ENCODE measurements at places on chromosomes 11 and 22. TPM values are rescaled to one million over a fixed set of nuclear protein-coding genes. Genes with fewer than 3 reads are reported as not detected.

SNX32 gene
- total RNA-seq, result not detected

OR5P2 gene
- not detected for total RNA-seq

ARRB1 gene
- total RNA-seq, result 3.1 TPM

LDHAL6A gene
- total RNA-seq, result not detected

SYCE3 gene
- not detected for total RNA-seq

ESAM gene
- not detected for total RNA-seq

MYEOV gene
- 0.63 TPM for total RNA-seq

C11orf91 gene
- not detected for total RNA-seq

PRG3 gene
- not detected for total RNA-seq

AP2A2 gene
- total RNA-seq, result 38.3 TPM

HPX gene
- total RNA-seq, result 0.22 TPM

DNA sequence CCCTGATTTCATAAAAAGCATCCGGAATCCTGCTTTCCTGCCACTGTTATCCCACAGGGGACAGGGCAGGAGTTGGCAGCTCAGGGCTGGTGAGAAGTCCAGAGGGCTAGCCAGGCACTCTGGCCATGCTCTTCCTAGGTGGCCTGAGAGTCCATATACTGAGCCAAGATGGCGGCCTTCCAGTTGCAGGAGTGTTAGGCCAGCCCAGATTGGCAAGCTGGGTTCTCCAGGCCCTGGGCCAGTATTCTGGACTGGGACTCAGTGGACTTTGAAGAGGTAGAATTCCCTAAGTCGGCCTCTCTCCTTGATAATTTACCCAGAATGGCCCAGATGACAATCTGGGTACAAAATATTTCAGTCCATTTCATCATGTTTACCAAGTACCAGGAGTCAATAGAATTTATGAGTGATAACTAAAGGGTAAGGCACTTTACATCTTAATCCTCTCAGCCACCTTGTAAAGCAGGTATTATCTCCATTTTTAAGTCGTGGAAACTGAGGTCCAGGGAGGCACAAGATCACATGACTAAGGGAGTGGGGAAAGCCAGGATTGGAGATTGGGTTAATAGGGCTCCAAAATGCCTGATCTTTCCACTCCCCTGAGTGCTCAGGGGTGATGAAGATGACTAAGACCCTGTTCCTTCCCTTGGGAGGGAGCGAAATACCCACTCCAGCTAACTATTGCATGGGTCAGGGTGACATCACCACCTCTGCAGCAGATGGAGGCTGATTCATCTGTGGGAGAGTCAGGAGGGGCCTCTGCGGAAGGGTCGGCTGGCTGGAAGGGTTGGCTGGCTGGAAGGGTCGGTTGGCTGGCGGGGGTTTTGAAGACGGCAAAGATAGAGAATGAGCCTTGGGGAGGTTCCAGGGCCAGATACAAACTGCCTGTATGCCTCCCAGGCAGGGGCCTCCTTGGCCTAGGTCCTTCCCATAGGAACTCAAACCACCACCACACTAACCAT is 1.2 kb upstream of the MICALL1 start:
- DNase-seq, result peak; percentile 99

DNA sequence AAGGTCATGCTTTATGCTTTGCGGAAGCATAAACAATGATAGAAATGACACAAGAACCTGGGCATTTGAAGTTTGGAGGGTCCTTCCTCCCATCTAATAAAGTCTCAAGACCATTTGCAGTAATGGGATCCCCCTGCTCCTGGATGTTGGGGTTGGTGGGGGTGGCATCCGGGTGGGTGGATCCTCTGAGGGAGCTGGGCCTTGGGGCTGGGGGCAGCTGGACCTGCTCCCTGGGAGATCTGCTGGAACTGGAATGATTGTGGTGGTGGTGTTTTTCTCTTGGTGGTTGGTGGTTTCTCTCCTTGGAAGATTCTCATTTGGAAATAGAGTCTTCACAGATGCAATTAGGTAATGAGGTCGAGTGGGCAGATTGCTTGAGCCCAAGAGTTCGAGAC is 2.2 kb upstream of the NAP1L4 start:
- DNase-seq, result no peak

GRCh38 chr11:120577624-120578363 is 66.2 kb downstream of the GRIK4 start:
- no peak for DNase-seq

GRCh38 chr11:111730871-111731591 is 35.2 kb downstream of the PPP2R1B start:
- peak; percentile 51 for DNase-seq

GRCh38 chr11:62394825-62395538 is 23.9 kb upstream of the SCGB1A1 start:
- DNase-seq, result peak; percentile 91

- no peak for DNase-seq
These were observed 28.9 kb downstream of the CD5 start for GRCh38 chr11:61131186-61131585.

- DNase-seq, result peak; percentile 31
These were observed 1.6 kb downstream of the NPAT start for GRCh38 chr11:108220721-108221336.

DNA sequence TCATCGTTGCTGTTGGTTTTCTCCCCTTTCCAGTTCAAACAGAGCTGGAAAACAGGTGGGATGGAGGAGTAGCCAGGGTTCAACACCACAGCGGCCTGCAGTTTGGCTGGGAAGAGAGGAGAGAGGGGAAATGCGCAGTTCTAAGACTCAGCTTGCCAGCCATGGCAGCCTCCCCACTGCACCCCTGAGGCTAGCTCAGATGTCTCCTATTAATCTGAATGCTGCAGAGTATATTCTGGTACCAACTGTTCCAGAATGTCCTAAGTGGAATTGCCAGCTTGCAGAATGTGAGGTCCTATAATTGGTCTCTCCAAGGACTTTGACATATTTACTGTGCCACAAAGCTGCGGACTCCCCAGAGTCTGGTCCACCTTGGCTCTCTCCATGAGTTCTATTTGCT is 32.0 kb downstream of the NEFH start:
- DNase-seq, result no peak

DNA sequence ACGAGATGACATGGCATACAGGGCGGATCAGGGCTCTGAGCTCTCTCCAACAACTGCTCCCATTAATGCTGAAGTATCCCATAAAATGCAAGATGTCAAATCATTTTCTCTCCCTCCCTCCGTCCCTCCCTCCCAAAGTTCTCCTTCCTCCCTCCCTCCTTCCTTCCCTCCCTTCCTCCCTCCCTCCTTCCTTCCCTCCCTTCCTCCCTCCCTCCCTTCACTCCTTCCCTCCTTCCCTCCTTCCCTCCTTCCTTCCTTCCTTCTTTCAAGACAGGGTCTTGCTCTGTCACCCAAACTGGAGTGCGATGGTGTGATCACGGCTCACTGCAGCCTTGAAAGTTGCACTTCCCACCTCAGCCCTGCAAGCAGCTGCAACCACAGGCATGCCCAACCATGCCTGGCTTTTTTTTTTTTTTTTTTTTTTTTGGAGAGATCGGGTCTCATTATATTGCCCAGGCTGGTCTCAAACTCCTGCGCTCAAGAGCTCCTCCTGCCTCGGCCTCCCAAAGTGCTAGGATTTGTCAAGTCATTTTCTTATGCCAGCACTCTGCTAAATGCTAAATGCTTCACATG is 38.2 kb downstream of the TXN2 start:
- DNase-seq, result no peak

DNA sequence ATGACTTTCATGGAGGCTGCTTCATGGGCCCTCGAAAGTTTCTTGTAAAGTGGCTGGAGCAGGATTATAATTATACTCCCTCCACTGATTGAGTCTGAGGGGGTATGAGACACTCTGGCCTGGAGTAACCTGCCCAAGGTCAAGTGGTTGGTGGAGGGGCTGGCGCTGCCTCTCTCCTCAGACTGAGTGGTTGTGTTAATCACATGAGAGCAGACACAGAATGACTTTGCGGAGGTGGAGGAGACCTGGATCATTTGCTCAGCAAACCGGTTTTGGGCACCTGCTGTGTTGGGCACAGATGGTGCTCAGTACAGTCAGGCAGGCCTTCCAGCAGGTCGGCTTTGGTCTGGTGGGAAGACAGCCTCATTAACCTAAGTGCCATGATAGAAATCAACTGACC is 11.8 kb downstream of the BCR start:
- DNase-seq, result no peak

DNA sequence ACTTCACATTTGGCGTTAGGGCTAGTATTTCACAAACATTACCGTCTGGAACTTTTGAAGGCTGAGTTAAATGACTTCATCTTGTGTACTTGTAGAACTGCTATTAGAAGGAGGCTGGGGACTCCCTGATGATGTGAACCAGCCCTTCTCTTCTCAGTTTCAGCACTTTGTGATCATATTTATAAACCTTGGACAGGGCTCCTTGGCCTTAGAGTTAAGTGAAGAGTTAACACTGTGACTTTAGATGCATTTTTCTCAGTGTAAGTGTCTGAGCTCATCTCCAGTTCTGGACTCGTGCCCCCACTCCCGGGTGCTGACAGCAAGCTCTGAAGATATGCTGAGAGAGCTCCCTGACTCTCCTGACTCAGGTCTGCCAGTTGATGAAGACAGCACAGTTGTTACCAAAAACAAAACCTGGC is 8.4 kb downstream of the MIAT start:
- peak; percentile 72 for DNase-seq

DNA sequence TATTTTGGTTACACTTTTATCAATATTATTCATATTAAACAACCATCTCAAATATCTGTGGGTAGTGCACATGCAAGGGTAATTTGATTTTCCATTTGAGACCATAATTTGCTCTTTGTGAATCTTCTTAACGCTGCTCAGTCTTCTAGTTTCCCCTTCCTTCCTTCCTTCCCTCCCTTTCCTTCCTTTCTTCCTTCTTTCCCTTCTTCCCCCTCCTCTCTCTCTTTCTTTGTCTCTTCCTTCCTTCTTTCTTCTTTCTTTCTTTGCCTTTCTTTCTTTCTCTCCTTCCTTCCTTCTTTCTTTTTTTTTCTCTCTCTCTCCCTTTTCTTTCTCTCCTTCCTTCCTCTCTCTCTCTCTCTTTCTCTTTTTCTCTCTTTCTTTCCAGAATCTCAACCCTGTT is 4.1 kb upstream of the RNF26 start:
- DNase-seq, result no peak

DNA sequence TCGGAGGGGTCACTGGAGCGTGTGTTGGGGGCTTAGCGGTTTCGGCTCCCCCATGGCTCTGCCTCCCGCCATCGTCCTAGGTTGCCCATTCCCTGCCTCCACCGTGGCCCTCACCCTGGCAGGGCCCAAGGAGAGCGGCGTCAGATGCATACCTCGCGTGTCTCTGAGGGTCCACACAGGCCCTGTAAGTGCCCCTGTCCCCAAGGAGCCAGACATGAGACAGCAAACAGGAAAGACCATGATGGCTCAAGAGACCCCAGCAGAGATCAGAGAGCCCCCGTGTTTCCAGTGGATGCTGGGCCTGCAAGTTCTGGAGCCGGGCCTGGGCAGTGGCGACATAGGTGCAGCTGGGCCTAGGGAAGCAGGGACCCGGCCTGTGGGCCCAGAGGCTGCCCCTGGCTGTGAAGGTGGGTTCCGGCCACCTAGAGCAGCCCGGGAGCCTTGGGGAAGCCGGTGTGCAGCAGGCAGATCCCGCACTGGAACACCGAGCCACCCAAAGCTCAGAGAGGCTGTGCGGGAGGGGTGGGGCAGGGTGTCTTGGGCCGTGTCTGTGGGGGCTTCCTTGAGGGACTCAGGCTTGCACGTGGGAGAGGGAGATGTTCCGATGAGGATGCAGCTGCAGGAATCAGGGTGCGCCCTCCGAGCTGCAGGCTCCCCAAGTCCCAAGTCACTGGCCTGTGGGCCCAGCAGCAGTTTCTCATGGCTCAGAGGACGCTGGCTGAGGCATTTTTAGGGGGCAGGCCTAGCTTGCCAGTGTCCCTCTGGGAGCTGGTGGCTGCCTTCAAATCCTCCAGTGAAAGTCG is 126.4 kb downstream of the KCNQ1OT1 start:
- DNase-seq, result no peak

- DNase-seq, result no peak
These were observed 14.6 kb upstream of the NAP1L4 start for GRCh38 chr11:3006505-3007260.

GRCh38 chr22:42700901-42701300 is 19.8 kb downstream of the A4GALT start:
- DNase-seq, result no peak

DNA sequence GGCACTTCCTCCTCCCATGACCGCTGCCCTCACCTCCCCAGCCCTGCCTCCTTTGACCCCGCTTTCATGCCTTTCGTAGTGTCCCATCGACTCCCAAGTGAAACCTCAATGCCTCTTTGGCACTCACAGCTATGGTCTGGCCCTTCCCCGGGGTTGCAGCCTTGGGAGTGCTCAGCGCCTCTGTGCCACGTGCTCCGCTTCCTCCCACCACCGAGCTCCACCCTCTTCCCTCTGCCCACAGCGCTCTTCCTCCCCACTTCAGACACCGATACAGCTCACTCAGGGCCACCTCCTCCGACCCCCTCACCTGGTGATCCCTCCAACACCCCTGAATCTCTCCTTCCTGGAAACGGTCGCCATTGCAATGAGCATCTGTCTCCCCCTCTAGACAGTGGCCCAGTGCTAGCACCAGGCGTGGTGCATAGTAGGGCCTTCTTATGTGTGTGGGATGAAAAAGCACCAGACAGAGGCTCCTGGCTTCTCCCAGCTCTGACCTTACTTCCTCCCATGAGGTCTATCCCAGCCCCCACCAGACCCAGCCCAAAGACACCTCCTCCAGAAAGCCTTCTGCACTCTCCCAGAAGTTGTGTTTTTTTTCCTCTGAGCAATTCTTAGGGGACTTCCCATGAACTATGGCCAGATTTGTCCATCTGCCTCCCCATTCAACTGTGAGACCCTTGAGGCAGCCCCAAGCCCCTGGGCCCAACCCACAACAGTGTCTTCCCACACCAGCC is 16.4 kb upstream of the SCGB1A1 start:
- peak; percentile 57 for DNase-seq

- peak; percentile 64 for DNase-seq
These were observed 101.2 kb upstream of the TIMP3 start for GRCh38 chr22:32700191-32700882.

DNA sequence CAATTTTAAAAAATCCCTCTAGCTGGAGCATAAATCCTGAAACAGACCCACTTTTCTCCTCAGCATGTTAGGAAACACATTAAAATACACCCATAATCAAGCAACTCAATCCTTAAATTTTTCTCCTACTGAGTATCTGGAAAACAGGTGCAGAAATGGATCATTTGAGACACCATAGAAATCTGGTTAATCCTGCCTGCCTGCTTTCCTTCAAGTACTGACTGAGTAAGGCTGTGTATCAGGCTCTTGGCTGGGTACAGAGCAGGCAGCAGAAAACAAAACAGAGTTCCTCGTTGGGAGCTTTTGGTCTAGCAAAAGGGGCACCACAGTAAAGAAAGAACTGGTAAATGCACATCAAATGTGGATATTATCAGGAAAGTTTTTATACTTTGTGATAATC is 1.9 kb downstream of the KCNQ1OT1 start:
- DNase-seq, result peak; percentile 35

DNA sequence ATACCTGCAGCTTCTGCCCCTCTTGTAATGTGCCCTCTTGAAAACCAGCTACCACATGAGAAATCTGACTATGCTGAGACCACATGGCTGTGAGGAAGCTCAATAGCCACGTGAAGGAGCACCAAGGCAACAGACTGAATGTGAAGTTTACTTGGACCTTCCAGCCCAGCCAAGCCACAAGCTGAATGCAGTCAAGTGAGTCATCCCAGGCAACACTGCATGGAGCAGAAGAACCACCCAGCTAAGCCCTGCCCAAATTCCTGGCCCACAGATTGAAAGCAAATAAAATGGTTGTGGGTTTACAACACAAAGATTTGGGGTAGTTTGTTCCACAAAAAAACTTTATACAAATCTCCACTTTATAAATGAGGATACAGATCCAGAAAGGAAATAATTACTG is 114.5 kb downstream of the TIMP3 start:
- DNase-seq, result no peak

Data from GM23248 (cell line).